HAP-1 (cell line): ENCODE measurements at places on chromosomes 16 and 17.

DNA sequence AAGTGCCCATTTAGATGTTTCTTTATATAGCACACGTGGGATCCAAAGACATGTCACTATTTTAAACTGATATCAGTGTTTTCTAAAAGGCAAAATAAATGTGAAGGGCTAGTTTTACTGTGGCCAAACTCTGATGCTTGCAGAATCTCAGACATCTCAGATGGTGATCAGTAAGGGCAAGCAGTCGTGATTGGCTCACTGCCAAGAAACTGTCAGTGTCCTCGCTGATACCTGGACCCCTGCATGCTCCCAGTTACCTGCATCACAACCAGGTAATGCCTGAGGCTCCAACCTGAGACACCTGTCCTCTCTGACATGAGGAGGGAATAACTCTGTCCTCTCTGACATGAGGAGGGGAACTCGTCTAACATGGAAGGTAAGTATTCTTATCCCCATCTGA is 114.0 kb downstream of the SPECC1 start:
- no peak for DNase-seq

- no peak for DNase-seq
These were observed 70.0 kb upstream of the TNRC6C start for GRCh38 chr17:77888242-77889134.

DNA sequence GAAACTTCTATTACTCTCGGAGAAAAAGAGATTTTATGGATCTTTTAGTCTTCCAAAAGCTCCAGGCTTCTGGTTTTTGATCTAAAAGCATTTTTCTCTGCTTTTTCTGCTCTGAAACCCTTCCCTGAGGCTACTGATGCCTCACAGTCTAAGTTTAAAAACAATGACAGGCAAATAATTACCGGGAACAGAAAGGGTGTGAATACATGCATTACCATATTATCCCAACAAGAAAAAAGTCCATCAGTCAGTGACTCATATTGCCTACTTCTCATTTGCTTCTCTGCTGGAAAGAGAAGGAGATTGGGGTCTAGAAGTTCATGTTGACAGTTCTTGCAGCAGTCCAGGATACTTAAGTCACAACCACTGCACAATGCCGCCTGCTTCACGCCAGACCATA is 482.9 kb upstream of the C16orf82 start:
- no peak for DNase-seq

GRCh38 chr16:14325502-14326401 is 254.6 kb downstream of the MRTFB start:
- DNase-seq, result peak; percentile 78

DNA sequence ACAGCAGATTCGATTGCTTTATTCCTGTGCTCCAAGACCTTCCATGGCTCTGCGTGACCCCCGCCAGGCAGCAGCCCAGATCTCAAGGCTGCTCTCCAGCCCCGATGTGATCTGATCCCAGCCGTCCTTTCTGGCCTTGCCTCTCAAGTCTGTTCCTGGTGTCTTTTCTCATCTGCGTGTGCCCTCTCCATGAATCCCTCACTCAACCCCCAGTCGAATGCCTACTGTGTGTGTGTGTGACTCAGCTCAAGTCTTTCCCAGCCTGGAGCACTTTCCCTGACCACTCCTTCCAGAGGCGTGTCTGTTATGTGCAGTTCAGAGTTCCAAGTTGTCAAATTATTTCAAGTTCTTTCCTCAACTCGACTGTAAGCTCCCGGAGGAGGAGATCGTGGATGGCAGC is 64.0 kb downstream of the MRM1 start:
- no peak for DNase-seq

DNA sequence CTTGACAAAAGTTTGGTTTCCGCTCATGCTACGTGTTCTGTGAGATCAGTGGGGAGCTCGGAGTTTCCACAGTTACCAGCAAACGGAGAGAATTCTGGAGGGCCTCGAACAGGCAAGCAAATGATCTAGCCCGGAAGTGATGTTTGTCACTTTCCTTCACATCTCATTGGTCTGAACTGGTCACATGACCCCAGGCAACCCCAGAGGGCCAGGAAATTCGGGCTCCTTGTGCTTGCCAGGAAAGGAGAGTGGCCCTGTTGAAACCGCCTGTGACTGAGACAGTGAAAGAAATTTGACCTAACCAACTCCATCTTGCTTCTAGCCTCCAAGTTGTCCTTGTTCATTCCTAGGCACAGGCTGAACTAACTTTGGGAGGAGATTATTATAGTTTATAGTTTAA is 23.0 kb downstream of the SPPL2C start:
- no peak for DNase-seq

GRCh38 chr17:76704805-76705204 is 6.0 kb downstream of the MXRA7 start:
- no peak for DNase-seq

GRCh38 chr17:82668631-82669099 is 20.4 kb upstream of the WDR45B start:
- peak; percentile 71 for DNase-seq

GRCh38 chr16:749010-749409 is 8.2 kb upstream of the CIAO3 start:
- no peak for DNase-seq

DNA sequence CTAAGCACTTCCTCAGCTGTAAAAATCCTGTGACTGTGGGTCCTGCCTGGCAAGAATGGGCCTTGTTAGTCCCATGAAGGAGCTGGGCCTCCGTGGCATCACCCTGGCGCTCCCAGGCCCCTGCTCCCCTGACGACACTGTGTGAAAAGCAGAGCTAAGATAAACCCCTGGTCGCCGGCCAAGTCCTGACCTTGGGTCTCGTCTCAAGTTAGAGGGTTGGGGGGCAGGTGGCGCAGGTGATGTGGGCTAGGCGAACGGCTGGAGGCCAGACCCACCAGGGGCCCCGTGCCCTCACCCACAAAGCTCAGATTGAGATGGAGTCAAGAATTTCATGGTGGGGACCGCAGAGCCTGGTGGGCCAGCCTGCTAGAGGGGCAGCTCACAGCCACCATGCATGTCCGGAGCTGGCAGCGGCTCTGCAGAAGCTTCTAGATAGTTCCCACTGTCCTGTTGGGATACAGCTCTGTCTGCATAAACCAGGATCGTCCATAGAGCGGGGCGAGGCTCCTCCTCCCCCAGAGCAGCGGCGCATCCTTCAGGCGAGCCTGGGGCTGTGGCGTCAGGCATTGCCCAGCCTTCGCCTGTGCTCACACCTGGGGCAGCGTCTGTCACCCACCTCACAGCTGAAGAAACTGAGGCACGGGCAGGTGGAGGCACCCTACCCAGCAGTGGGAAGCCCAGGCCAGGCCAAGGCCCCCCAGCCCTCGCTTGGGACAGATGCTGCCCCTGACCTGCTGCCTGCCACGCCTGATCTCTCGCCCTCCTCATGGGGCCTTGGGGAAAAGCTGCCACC is 12.0 kb downstream of the CYBC1 start:
- DNase-seq, result no peak

DNA sequence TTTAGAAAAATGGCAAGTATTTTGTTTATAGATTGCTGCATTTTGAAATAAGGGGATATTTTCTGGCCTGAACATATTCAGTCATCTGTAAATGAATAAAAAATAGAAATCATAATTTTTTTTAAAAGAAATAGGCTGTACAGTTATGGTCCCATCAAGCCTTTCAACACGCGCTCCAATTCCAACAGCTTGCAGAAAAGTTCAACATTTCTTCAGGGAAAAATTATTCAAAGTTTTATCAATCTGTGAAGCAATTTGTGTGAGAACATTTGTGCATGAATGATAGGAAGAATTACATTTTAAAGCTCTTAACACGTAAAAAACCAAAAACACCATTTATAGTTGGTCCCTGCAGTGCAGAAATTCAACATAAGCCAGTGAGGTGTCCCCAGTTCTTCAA is 50.7 kb upstream of the SLC25A19 start:
- no peak for DNase-seq

- no peak for DNase-seq
These were observed 3.6 kb upstream of the TUBG2 start for GRCh38 chr17:42655528-42655927.

DNA sequence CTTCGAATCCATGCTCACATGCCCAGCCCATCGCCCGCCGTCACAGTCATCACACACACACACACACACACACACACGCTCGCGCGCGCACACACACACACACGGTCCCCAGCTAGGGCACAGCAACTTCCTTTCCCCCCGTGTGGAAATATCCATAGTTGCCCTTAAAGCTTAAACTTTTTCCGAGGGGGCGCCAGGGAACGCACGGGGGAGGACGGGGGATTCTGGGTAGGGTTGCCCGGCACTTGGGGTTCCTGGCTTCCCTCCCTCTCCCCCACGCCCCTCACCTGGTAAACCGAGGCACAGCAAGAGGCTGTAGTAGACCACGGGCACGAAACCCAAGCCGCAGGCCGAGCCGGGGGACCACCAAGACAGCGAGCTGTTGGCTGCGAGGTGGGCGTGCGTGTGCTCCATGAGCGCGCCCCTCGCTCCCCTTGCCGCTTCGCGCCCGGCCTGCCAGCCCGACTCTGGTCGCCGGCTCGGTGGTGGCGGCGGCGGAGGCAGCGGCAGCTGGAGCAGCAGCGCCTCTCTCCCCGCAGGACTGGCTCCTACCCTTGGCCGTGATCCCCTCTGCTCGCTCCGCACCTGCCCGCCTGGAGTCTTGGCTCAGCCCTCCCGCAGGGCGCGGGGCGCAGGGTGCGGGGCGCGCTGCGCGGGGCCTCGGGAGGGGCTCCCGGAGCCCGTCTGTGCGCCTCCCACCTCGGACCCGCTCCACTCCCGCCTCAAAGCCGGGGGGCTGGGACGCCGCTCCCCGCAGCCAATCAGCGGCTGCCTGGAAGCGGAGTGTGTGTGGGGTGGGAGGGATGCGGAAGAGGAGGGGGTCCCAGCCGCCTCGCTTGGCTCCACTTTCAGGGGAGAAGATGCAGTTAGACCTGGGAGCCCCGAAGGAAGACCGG is at the start of gene GPR139:
GPR139 (minus strand) TSS at position 688 of the 896 bp plus-strand sequence; CDS start at position 414, 274 bp downstream.
- DNase-seq, result no peak

DNA sequence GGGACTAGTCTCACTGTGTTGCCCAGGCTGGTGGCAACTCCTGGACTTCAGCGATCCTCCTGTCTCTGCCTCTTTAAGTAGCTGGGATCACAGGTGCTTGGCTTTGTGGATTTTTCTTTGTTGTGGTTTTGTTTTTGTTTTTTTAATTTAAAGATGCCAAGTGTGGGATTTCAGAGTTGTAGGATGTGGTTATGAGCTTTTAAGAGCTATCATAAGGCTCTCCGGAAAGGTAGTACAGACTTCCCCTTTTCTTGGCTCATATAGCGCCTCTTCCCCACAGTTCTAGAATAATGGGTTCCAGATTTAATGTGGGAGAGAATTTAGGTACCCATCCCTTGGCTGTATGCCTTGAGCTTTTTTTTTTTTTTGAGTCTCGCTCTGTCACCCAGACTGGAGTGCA is 17.1 kb downstream of the AKAP1 start:
- no peak for DNase-seq
